EL (cell line): ENCODE measurements at places on chromosomes 7 and 10.

GRCh38 chr7:50608196-50608906, 43.1 kb upstream of the DDC start:
- DNase-seq, result no peak

DNA sequence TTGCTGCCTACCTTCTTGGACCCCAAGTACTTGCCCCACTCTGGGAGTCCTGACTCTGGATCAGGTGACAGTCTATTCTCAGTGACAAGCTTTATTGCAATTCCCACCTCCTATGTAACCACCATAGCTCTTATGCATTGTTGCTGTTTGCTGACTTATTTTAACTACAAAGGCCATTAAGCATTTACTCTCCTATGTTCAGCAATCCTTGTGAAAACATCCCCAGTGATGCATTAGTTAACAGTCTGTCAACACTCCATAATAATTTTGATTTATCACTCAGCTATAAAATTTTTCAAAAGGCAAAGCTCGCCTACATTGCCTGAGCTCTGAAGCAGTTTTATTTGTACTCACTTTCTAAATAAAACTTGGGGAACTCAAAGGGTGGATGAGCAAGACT, 871.8 kb upstream of the SORCS1 start:
- no peak for DNase-seq

- DNase-seq, result peak; percentile 62
Observed at GRCh38 chr10:10605551-10606081, 412.1 kb upstream of the CELF2 start.

GRCh38 chr10:132715776-132716680, 69.9 kb downstream of the NKX6-2 start:
- no peak for DNase-seq

GRCh38 chr7:121459148-121459547, 63.0 kb upstream of the FAM3C start:
- no peak for DNase-seq

DNA sequence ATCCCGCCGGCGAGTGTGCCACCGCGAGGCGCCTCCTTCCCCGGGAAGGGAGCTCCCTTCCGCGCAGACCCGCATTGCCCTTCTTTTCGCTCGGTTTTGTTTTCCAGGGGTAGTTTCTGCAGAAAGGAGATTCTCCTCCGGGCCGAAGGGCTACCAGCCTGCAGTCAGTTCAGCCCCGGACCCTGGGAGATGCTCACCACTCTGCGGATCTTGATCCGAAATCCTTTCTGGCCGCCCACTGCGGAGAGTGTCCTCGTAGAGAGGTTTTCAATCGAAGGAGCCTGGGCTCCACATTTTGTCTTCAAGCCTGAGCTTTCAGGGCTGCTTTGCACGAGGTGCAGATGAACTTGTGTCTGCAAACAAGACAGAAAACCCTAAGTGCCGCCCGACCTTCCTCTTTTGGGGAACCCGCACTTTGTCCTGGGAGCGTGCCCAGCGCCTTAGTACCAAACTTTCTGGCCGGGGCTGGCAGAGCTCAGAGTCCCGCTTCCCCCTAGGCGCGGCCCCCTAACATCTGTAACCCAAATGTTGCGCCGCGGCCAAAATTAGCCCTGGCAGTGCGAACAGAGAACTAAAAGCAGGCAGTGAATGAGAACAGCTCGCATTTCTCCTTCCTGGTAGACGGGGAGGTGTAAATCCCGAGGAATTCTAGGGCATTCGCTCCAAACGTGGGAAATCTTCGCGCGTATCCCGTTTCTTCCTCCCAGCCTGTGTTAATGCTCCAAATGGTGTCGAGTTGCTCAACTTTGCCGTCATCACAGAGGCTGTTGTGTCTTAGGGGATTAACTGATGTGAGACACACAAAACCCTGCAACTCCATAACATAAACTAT, 6.7 kb upstream of the EN2 start:
- no peak for DNase-seq
